HFFc6 (cell line): ENCODE measurements at places on chromosomes 3 and 15. TPM values are rescaled to one million over a fixed set of nuclear protein-coding genes. Genes with fewer than 3 reads are reported as not detected.
A peak's percentile ranks its signal among the peaks of the same experiment; 100 is the strongest.

ARNT2 gene
- 2.4 to 15.1 TPM (median 3.7 TPM) in 3 replicates for total RNA-seq

NR1I2 gene
- total RNA-seq = not detected in 3 replicates

- H3K27me3 ChIP-seq = peaks cover 41% of the 10 kb centered on the region
- H3K36me3 ChIP-seq = peaks cover 9% of the 10 kb centered on the region
- H3K27ac ChIP-seq = no peak overlapping the region
- peaks cover 27% of the 10 kb centered on the region for H3K4me1 ChIP-seq
- peak; percentile 21 for DNase-seq
Measured at GRCh38 chr3:46460051-46460450, 4.7 kb downstream of the LTF start.

DNA sequence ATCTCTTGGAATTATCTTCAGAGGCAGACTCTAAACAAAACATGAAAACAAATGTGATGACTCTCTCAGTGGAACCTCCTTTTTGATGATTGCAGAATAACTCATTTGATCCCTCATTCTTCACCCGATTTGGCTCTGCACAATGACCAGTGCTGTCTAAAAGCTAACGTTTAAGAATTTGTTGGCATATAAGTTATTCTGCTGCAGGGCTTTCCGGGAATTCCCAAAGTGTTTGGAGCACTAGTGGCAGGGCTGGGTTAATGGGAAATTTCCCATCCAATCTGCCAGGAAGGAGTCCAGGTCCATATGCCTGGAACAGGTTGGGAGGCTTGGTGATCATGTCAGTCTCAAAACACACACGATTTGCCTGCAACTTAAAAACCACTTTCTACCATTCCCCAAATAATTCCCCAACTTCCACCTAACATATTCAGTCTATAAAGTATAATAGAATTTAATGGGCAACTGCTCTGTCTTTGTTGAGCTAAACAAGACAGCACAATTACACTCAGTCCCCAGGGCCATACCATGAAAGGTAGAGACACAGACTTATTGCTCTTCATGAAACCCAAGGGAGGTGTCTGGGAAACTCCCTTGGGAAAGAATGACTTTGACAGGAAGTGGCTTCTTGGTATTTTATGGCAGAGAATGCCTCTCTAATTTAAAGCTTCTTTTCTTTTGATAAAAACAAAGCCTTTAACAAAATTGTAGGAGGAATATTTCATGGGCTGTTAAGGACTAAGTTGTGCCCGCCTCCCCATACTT lies 38.0 kb downstream of the ARRDC4 start:
- H3K27ac ChIP-seq = peak overlapping the region; percentile 36
- H3K4me1 ChIP-seq = peaks cover 40% of the 10 kb centered on the region
- no peak overlapping the region for H3K4me3 ChIP-seq
- peak; percentile 14 for DNase-seq
- no peaks in the 10 kb centered on the region for H3K36me3 ChIP-seq

GRCh38 chr15:57866149-57866736 lies 159.7 kb downstream of the POLR2M start:
- peak; percentile 12 for DNase-seq
- H3K4me1 ChIP-seq = peaks cover 10% of the 10 kb centered on the region
- peaks cover 4% of the 10 kb centered on the region for H3K27me3 ChIP-seq
- no peak overlapping the region for H3K4me3 ChIP-seq
